ENCODE measurements at places on chromosomes 6 and 20.

DNA sequence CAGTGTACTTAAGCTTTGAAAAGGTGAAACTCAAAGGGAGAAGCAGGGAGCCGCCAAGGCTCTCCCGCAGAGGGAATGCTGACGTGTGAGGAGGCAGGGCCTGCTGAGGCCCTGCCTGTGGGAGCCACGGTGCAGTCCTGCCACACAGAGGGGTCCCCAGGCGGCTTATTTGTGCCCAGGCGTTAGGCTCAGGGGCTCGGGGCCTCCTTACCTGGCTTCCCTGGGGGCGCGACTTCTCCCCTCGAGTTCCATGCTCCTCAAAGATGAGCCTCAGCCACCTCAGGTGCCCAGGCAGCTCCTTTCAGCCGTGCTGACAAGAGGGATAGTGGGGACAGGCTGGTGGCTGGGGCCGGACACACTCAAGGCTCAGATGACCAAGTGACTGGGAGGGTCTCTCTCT lies 2.2 kb upstream of the KIF25 start:
- no peak for DNase-seq

GRCh38 chr20:23637282-23638221 lies at the start of gene CST3:
Gene CST3, minus strand, starts transcription at chr20:23637955. Its CDS starts 93 bp downstream, at chr20:23637862.
- peak; percentile 95 for DNase-seq

DNA sequence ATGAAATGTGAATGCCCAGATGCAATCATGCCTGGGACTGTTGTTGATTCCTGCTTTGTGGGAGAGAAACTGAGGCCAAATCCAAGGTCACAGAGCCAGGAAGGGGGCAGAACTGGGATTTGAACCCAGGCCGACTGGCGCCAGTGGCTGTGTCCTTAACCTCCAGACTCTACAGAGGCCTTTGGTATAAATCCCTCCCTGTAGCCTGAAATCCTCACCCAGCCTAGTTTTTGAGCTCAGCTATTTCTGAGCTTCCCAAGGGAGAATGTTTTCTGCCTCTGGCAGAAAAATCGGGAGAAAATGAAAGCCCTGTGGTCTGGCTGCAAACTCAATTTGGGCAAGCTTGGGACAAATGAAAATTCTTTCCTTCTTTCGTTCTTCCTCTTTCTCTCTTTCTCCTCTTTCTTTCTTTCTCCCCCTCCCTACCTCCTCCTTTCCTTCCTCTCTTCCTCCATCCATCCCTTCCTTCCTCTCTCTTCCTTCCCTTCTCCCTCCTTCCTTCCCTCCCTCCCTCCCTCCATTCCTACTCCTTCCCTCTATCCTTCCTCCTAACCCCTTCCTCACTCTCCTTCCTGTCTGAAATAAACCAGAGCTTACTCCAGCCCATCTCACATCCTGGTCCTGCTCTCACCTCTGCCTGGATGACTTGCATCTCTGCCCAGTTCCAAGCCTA lies 34.9 kb downstream of the SNAI1 start:
- no peak for DNase-seq

DNA sequence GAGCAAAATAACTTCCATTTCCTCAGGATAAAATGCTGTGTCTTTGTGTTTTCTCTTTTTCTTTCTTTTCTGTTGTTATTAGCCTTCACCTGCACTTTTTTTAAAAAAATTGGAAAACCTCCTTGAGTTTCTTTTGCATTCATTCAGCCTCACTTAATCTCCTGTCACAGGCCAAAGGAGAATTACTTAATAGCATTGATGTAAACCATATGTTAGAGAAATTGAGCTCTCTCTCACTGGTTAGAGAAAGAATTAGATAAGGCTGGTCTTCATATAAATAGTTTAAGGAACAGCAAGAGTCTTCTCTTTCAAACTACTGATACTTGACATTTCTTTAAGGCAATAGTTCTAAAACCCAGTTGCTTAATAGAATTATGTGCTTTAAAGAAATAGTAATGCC lies 564.2 kb downstream of the TFAP2B start:
- no peak for DNase-seq

DNA sequence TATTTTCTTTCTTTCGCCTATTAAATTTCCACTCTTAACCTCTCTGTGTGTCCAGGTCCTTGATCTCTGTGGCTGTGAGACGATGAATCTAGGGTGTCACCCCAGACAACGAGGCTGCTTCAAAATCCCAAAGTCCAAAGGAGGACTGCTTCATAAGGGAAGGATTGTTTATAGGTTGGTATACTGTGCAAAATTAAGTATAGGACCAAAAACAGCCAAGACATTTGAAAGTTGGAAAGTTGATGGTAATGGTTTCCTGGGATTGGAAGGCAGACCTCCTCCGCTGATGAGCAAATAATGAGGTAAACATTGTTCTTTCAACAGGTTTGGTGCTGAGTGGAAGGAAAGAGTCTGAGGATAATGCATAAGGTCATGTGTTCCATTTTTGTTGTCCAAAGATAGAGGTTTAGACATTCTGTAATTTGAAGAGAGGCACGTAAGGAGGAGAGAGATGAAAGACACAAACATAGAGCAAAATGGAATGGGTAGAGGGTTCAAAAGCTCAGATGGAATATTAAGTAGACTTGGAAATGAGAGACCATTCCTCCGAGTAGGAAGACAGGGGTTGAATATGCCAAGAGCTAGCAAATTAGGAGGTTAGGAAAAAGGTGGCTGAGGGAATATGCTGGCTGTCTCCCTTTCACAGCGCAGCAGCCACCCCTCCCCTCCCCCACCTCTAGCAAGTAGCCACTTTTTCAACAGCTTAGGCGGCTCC lies 24.8 kb downstream of the ZNF311 start:
- DNase-seq, result peak; percentile 69

DNA sequence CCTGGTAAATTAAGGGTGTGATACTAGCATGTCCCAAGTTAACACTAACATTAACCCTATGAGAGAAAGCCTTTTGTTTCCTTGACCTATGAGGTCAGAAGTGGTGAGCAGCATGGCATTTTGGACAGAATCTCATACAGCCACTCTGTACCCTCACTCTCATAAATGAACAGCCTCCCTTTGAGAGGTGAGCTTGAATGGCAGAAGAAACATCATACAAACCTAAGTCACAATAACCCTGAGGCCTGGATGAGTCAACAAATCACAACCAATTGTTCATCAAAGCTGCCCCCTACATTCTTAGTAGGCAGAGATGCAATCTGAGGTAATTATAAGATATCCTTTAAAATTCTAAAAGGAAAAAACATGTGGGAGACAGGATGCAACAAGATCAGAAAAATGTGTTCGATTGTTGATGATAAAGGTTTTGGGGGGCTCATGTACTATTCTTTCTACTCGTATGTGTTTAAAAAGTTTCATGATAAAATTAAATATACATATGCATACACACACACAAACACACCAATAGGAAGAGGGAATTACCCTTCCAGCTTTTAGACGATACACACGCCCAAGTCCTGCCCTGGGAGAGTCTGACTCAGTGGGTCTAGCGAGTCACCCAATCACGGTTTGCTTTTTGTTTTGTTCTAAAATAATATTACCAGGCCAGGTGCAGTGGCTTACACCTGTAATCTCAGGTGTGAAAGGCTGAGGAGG lies 117.3 kb downstream of the ARHGAP18 start:
- DNase-seq, result no peak

- DNase-seq, result no peak
These were observed 85.5 kb upstream of the NT5E start for GRCh38 chr6:85364344-85364743.

DNA sequence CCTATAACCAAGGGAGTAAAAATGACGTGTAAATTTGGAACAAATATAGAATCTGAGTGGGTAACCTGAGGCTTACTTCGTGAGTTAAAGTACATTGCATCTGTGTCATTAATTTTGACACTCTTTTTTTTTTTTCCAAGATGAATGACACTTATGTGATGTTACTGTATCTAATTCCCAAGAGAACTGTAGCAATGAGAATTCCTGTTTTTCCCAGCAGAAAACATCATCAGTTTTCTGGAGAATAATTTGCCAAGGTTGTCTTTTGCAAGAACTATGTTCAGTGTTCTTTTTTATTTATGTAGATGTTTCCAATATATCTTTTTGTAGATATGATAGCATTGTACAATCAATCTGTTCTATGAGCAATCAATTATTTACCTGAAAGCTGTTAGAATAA lies 283.6 kb downstream of the ARHGAP18 start:
- no peak for DNase-seq

GRCh38 chr6:108742041-108742440 lies 106.2 kb upstream of the ARMC2 start:
- DNase-seq, result no peak

DNA sequence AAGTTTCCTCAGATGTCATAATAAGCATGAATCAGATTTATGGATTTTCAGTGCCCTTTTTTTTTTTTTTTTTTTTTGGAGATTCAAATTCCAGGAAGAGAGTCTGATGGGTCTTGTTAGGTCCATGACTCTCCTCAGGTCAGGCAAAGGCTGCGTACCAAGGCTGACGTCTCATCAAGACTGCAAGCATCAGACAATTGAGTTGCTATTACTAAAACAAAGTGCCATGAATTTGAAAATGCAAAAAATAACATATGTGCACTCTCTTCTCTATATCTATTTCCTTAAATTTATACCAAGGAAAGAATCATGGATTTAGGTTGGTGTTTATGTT lies 134.7 kb downstream of the FAM83B start:
- DNase-seq, result no peak

DNA sequence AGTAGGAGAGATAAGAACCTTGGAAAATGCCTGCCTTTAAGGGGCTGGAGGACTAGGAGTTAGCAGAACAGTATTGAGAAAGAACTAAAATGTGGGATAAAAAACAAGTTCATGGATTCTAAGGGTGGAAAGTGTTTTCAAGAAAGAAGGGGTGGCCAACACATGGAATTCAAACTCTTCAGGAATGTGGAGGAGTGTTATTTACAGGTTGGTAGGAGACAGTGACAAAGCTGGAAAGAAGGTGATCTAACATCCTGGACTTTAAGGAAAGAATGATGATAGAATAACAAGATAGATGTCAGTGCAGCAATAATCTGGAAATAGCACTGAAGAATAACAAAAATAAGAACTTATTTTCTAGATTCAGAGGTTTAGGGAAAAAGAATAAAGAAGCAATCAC lies 54.0 kb upstream of the TNFRSF21 start:
- DNase-seq, result no peak

DNA sequence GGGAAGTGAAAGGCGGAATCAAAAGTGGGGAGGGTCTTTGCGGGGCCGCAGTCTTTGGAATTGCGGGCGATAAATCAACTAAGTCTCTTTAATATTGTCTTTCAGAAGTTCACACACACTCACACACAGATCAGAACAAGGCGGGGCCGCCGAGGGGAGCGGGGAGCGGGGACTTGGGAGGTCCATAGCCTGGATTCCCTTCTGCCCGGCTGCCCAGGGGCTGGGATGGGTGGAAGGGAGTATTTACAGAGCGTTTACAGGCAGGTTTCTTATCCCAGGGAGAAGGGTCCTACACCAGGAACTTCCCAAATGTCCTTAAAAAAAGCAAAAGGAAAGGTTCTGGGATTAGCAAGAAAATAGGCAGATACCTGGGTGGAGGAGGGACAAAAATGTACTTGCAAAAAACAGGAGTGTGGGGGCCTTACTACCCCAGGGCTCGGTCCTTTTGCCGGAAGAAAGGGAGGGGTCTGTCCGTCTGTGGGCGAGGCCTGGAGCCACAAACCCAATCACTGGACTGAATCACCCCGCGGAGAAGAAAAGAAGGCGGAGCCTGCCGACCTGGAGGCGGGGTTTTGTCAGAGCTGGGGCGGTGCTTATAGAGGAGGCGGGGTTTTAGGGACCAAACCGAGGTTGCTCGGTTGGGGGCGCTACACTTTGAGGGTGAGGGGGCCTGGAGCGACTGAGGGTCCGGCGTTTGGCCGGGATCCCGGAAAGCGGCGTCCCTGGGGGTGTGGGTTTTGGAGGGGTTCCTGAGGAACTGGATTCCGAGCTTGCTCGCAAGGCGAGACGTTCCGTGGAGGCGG lies 3.2 kb downstream of the PRRT1 start:
- DNase-seq, result no peak

DNA sequence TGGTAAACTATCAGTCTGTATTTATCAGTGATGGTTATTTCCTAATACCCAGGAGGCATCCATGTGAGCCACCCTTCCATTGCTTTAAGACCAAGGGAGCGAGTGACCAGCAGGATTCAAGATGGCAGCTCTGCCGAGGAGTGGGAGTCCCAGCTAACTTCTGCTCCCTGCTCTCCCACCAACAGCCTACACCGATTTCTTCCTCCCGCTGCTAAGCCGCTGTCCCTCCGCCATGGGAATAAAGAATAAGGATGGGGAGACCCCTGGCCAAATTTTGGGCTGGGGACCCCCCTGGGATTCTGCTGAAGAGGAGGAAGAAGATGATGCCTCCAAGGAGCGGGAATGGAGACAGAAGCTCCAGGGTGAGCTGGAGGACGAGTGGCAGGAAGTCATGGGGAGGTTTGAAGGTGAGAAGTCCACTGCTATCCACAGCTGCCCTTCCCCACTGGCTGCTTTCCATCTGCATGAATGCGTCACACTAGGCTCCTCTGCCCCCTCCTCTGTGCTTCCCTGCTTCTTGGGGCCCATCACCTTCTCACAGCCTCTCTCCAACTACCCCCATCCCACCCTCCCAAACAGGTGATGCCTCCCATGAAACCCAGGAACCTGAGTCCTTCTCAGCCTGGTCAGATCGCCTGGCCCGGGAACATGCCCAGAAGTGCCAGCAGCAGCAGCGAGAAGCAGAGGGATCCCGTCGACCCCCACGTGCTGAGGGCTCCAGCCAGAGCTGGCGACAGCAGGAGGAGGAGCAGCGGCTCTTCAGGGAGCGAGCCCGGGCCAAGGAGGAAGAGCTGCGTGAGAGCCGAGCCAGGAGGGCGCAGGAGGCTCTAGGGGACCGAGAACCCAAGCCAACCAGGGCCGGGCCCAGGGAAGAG lies 10.3 kb downstream of the NFKBIL1 start:
- DNase-seq, result no peak

DNA sequence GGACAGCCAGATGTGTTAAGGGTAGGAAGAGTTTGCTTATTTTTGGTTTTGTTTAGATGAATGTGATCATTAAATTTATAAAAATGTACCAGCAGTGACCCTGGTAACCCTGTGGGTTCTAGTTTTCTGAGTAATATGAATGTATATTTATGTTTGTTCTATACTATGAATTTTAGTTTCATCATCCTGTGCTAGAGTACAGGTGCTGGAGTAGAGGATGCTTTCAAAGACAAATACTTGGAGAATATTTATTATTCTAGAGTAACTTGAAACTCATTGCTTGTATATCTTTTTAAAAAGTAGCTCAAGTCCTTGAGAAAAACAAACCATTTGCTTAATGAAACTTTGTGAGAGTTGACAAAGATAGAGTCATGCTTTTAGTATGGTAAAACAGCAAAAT lies 7.8 kb downstream of the LRRC1 start:
- no peak for DNase-seq
